ENCODE measurements at places on chromosomes 5 and 9.

GRCh38 chr9:34809504-34810186 lies 99.7 kb upstream of the CCL21 start:
- no peak for DNase-seq

DNA sequence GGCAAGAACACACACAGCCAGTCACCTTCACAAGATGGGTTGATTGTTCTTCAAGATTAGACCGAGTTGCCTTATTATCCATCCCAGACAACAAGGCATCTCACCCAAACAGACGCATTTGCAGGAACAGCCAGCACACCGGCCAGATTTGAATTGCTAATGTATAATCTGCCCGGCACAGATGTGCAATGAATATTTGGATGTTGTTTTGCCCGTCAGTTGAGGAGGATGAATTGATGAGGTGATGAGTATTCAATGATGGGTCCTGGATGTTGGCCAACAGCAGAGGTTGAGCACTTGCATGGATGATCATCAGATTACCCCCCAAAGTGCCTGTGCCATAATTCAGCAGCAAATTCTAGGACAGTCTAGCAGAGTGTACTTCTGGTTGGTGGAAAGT lies 20.1 kb downstream of the ALG2 start:
- no peak for DNase-seq

GRCh38 chr5:147410496-147411358 lies 99.1 kb downstream of the DPYSL3 start:
- DNase-seq: no peak

GRCh38 chr9:113593682-113594281 lies 130.3 kb downstream of the RGS3 start:
- no peak for DNase-seq

DNA sequence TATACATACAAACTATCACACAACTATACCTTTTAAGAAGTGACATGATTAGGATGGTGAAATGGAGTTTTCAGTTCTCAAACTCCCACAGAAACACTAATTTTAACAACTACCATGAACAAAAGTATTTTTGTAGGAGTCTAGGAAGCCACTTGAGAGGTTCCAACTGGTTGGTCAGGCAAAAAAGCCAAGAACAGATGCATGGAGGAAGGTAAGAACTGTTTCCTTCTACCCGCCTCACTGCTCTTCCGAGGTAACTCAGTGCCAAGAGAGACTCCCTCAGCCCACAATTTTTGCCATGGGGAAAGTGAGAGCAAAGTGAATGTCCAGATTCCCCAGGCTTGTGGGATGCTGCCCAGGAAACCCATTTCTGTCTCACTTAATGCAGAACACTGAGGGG lies 15.7 kb downstream of the BTNL8 start:
- no peak for DNase-seq

DNA sequence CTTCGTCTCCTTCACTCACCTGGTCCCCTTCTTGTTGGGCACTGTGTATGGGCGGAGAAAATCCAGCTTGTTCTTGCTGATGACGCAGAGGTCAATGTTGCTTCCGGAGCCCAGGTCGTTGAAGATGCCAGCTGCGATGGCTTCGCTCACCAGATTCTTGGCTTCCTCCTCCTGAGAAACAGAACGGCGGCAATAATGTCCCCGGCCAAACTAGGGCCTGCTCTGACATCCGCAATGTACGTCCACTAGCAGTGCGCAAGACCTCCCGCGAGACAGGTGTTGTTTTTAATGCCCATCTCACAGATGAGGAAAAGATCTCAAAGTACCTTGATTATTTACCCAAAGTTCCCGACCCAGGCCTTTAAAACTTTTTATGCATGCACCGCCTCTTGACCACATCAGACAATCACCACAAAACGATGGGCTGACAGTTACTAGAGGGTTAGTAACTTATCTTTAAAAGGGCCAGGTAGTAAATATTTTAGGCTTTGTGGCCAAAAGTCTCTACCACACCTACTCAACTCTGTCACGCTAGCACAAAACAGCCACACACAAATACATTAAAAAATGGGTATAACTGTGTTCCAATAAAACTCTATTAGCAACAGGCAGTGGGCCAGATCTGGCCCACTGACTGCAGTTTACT lies 58.4 kb downstream of the PSMB7 start:
- DNase-seq: no peak

GRCh38 chr5:34892414-34892813 lies 22.9 kb downstream of the RAD1 start:
- DNase-seq: no peak

DNA sequence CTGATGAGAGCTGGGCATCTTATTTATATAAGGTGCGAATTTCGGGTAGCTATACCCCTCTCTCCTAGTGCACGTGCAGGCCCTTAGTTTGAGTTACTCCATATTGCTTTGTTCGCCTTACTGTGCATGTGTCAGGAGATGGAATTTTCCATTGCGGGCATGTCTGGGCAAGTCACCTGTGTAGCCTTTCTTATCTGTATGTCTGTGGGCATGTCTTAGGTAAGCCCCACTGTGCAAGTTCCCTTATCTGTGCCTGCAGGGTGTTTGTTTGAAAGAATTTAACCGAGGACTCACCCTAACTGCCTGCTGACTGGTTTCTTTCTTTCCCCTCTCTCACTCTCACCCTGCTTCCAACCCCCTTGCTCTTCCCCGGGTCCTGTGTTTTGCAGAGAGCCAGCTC lies 140.7 kb upstream of the RANBP3L start:
- no peak for DNase-seq

DNA sequence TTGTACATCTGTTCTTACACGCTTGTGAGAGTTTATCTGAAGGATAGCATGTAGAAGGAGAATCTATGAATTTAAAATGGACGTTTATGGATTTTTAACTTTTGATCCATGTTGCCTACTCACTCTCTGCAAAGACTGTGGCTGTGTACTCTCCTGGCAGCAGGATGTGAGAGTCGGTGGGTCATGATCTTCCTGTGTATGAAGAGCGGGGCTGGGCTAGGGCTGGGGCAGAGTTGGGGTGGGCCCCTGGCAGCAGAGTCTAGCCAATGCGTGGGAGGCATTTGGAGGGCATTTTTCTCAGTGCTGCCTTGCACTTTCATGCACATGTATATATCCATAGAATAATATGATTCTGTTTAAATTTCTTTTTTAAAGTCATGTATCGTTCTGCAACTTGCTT lies 24.0 kb upstream of the DAB2IP start:
- no peak for DNase-seq

DNA sequence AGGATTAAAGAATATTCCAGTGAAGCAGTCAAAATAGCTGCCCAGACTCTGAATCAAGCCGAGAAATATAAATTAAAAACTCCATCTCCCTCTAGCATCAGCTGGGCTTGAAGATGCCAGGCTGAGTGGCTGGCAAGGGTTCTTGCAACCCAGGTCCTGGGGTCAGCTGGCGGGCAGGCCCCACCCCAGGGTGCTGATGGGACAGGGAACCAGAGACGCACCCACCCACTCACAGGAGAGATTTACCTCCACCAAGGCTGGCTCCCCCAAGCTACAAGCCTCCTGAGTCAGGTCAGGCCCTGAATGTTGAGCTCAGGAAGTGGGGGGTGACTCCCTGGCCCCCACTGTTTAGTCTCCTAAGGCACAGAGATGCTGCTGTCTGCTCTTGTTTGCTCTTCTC lies 83.9 kb upstream of the HSPA9 start:
- no peak for DNase-seq

DNA sequence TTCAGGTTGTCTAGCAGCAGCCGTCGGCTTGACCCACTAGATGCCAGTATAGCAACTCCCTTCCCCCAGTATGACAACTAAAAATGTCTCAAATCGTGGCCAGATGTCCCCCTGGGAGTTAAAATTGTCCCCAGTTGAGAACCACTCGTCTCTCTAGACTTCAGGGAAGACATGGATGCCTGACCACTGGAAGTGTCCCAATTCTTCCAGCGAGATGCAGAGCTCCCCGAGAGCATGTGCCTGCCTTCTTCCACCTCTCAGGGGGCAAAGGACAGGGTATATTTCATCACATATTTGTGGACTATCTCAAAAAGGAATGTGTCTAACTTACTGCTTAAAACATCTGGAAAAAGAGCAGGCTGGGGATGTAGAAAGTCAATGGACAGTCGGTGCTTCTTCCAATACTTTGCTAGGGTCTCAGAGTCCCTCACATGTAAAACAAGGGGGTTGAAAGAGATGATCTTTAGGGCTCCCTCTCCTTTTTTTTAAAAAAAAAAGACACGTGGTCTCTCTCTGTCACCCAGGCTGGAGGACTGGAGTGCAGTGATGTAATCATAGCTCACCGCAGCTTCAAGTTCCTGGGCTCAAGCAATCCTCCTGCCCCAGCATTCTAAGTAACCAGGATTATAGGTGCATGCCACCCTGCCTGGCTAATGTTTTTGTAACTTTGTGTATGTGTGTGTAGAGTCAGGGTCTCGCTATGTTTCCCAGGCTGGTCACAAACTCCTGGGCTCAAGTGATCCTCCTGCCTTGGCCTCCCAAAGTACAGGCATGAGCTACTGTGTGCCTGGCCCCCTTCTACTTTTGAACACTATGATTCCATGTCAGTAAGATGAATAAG lies 190.6 kb downstream of the DAB2IP start:
- DNase-seq: no peak

Data from activated T-cell treated with anti-CD3 and anti-CD28 coated beads for 4 hours (primary cell).